ENCODE measurements at places on chromosomes 1 and 21.

- DNase-seq: no peak
These were observed at the start of gene DYNLT5 for GRCh38 chr1:66752000-66752592. Gene DYNLT5 (plus strand): TSS chr1:66752459. CDS start chr1:66754659, 2,200 bp downstream.

DNA sequence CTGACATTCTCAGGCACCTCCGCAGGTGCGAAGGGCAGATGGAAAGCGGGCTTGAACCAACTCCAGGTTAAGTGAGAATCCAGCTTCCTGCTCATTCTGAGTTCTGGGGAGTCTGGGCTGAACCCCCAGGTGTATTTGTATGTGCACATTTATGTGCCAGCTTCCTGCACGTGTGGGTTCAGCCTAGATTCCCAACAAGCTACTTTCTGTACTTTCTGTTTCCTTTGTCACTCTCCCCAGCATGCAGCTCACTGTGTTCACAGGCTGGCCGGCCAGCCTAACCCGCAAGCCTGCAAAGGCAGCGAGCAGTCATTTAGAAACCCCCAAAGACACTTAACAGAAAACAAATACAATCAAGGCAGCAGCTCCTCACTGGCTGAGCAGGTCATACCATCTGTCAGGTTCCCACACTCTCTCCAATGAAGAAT, 1.3 kb upstream of the IL19 start:
- DNase-seq: peak; percentile 18

GRCh38 chr21:41065539-41065938, 102.4 kb upstream of the BACE2 start:
- no peak for DNase-seq

DNA sequence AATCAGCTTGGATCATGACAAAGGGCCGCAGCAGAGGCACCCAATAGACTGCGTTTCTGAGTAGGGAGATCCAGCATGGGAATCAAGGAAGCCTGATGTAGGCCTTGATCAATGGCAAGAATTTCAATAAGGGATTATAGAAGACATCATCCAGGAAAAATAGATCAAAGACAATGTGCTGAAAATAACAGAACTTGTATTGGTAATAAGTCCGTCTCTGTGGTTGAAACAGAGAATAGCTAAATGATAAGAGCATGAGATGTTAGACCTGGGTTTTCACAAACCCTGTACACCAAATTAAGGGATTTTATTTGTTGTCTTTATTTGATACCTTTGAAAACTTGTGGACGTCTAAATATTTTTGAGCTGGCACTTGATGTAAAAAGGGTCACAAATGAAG, 228.0 kb upstream of the SGIP1 start:
- no peak for DNase-seq

DNA sequence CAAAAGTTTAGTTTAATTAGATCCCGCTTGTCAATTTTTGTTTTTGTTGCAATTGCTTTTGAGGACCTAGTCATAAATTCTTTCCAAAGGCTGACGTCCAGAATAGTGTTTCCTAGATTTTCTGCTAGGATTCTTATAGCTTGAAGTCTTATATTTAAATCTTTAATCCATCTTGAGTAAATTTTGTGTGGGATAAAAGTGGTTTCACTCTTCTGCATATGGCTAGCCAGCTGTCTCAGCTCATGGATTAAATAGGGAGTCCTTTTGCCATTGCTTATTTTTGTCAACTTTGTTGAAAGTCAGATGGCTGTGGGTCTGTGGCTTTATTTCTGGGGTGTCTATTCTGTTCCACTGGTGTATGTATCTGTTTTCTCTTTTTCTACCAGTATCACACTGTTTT, 801.3 kb upstream of the ADGRL4 start:
- DNase-seq: no peak

DNA sequence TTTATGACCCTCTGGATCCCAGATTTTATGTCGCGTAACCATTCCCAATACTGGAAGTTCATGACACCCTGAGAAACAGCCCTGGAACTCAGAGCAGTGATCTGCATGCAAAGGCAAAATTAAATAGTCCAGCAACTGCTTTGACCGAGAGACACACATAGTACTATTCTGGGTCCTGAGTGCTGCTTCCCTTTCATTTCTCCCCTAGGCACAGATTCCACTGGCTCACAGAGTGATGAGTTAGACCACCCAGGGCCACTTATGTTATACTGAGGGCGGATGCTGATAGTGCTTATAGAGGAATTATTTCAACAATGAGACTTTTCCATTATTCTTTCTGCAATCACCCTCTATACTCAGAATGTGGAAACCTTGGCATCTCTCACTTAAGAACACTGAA, 69.2 kb downstream of the NFIA start:
- DNase-seq: no peak

DNA sequence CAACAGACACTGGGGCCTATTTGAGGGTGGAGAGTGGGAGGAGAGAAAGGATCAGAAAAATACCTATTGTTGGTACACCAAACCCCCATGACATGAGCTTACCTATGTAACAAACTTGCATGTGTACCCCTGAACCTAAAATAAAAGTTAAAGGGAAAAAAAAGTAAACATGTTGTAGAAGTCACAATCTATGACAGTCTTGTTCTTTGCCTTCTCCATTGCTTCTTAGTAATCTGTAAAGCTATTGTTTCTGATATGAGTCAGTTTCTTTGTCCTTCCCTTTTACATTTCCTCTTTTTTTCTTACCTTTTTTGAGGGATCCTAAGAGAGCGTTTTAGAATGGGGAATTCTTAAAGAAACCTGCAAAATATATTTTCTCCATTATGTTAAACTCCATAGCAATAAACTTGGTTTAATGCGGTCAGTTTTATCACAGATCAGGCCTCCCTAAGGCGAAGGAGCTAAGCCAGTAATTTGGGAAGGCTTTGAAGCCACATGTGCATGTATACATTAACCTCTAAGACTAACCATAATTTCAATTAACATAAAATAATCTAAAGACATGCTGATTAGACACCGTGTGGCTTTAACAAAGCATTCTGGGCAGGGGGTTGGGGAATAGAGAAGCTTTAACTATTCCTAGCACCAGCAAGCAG, 77.8 kb upstream of the C1orf105 start:
- DNase-seq: no peak

- DNase-seq: no peak
These were observed 81.1 kb downstream of the PGM1 start for GRCh38 chr1:63674238-63674864.

- DNase-seq: no peak
These were observed 47.6 kb downstream of the FAAP20 start for GRCh38 chr1:2146836-2147517.
